ENCODE measurements at places on chromosomes 3 and 15.

DNA sequence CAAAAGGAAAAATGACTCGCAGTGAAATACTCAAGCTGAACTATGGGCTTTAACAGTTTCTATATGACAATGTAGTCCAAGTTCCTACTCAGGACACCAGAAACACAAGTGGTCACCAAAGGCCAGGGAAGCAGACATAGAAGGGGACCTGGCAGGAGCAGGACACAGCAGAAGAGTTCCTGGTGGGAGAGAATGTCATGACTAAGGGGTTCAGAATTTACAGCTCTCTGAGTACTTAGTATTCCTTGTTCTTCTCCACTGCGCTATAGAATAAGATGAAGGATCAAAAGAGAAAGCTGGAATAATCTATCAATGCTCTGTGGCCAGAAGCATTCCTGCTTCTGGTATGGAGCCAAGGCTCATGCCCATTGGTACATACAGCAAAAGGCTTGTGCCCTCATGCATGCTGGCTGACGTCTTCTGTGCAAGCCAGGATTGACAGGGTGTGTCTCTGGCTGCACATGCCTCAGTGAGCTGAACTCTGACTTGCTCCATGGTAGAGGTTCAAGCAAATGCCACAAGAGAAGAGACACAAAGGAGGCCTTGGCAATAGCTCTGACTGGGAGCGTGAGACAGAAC is 128.7 kb upstream of the SLC2A2 start:
- DNase-seq = no peak

DNA sequence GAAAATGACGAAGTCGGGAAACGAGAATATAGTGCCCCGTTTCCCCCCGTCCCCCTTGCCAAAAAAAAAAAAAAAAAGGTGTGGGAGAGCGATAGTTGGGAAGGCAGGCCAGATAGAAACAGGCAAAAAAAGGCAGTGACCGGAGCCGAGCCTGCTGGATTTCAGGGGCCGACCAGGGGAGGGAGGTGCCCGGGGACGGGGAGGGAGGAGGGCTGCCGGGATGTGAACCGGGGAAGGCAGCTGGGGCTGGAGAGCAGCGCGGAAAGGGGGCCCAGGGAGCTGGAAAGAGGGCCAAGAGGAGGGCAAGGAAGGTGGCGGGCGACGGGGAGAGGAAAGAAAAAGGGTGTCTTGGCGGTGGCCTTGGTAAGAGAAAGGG is 837 bp downstream of the LRRN1 start:
- DNase-seq = peak; percentile 16

- DNase-seq = no peak
Observed at GRCh38 chr15:88630141-88630721, 8.6 kb upstream of the ISG20 start.

DNA sequence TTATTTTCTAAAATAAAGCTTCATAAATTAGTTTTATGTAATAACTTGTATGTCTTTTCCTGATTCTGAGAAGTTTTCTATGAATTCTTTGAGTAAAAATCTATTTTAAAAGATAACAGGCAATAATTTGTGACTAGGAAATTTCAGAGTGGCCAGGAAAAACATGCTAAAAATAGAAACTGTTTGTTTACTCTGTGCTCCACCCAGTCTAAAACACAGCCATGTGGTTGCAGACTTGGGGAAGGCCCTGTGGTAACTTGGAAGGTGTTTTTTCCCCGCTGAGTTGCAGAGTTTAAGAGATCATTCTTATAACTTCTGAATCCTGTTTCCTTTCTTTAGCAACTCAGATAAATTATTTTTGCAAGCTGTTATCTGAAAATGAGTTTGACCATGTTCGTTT is 21.9 kb downstream of the PLCL2 start:
- DNase-seq = no peak

DNA sequence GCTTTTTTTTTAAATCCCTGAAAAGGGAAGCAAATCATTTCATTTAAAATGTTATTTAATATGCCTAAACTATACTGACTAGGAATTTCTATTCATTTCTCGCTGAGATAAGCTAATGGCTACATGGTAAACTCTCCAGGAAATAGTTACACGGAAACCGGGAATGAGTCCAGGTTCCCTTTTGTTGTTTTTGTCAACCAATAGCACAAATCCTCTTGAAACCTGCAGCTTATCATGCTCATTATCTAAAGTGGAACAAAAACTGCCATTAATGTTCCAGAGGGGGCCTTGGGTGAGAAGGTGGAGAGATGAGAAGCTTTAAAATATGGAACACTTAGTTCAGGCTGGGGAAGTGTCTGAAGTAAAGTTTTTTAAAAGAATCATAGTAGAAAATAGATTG is 113.5 kb upstream of the ALCAM start:
- DNase-seq = no peak

GRCh38 chr3:44104668-44105321 is 136.9 kb upstream of the TOPAZ1 start:
- DNase-seq = no peak

DNA sequence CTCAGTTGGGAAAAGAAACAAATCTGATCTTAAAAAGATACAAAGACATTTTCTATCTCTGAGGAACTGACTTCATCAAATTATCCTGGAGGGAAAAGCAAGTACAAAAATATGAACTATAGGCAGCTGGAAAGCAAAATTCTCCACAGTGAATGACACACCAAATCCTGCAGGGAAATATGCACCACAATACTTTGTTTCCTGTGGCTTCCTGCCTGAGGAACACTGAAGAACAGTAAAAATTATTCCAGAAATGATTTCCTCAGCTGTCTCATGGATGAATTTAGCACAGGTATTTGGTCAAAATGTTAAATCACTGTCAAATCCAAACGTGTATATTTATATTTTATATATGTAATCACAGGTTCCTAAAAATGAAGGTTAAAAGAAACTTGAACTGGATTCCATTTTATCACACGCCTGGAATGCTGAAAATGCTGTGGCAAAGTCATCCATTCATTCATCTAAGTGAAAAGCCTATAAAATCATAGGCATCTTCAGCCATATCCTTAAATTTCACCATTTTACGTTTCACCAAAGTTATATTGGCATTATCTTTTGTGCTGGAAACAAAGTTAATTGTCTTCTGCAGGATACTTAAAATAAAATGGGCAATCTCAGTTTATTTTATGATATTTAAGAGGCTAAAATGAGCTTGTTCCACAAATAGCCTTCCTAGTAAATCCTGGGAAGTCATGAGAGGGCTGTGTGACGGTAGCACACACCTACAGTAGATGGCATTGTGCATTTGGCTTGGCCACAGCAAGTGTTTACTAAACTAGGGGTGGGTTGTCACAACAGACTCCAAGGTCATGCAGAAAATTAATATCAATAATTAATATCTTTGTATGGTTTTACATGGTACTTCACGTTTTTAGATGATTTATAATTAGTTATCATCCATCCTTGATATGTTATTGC is 19.3 kb upstream of the TSC22D2 start:
- DNase-seq = no peak

All from right renal cortex interstitium (tissue), 3 donors.